ENCODE measurements at places on chromosomes 3 and 15. TPM values are rescaled to one million over a fixed set of nuclear protein-coding genes. Genes with fewer than 3 reads are reported as not detected.

Gene CCDC191
- 4.0 TPM for total RNA-seq

Gene IL17RC
- 42.1 TPM for total RNA-seq

Gene ADAMTSL3
- 0.72 TPM for total RNA-seq

Gene CACNA1D
- 0.29 TPM for total RNA-seq

Gene CAMK1
- total RNA-seq: 25.9 TPM

Gene ZBED2
- under 0.01 TPM for total RNA-seq

Gene PARP15
- total RNA-seq: 3.2 TPM

Gene APBA2
- 8.8 TPM for total RNA-seq

Gene ZNF770
- total RNA-seq: 34.7 TPM

Gene NRROS
- 0.72 TPM for total RNA-seq

Gene ZPLD1
- total RNA-seq: under 0.01 TPM

Gene ZMYND10
- 2.9 TPM for total RNA-seq

Gene CHRM5
- total RNA-seq: under 0.01 TPM

Gene ELP6
- total RNA-seq: 23.5 TPM

Gene CCR9
- not detected for total RNA-seq

Gene SI
- total RNA-seq: not detected

Gene EDEM1
- total RNA-seq: 46.3 TPM

Gene ERC2
- total RNA-seq: 0.36 TPM

Gene ZNF502
- total RNA-seq: 4.0 TPM

Gene C15orf62
- total RNA-seq: under 0.01 TPM

Gene CEP70
- 51.0 TPM for total RNA-seq

Gene WDR93
- 0.36 TPM for total RNA-seq
